ENCODE measurements at places on chromosomes 13 and 19. TPM values are rescaled to one million over a fixed set of nuclear protein-coding genes. Genes with fewer than 3 reads are reported as not detected.

DNA sequence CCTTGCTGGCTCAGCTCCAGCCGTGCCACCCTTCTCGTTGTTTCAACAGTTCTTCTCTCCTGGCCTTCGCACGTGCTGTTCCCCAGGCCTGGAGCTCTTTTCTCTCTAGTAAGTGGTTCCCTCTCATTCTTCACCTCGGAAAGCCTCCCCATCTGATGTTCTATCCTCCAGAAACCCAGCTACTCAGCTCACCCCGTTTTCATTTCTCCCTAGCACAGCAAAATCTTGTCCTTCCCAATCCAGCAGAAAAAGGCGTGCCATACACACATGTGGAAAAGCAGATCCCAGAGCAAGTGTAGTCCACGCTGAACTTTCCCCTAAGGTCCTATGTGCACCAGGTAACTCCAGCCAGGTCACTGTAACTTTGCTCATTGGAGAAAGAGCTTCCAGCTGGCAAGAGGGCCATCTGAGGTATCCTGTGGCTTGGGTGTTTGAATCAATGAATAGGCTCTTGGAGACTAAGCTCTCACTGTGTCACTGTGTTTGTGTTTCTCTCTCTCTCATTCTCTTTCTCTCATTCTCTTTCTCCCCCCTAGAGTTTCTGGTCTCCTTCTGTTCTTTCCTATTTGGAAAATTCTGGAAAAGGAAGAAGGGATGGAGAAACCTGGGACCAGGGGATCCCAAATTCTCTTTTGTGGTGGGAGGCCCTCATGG lies 49.0 kb downstream of the COLGALT1 start:
- DNase-seq = no peak

DNA sequence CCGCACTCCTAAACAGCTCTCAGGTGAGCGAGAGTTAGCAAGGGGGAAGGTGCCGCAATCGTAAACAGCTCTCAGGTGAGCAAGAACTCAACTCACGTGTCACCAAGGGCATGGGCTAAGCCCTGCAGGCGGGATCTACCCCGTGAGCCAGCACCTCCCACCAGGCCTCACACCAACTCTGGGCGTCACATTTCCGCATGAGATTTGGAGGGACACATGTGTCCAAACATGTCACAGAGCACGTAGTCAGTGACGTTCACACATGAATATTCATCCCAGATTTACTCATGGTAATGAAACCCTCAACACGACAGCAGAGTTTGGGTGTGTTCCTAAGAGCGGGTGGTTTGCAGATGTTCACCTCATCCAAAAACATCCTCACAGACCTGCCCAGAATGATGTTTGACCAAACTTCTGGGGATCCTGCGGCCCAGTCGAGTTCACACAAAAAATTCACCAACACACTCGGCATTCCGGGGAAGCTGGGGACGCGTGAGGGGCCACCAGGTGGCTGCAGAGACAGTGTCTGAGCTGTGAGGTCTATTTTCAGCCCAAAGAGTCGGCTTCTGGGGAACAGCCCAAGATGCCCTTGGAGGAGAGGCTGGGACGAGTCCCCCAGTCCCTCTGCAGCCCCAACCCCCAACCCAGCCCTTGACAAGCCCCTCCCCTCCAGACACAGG lies 19.6 kb downstream of the C2CD4C start:
- DNase-seq = no peak

DNA sequence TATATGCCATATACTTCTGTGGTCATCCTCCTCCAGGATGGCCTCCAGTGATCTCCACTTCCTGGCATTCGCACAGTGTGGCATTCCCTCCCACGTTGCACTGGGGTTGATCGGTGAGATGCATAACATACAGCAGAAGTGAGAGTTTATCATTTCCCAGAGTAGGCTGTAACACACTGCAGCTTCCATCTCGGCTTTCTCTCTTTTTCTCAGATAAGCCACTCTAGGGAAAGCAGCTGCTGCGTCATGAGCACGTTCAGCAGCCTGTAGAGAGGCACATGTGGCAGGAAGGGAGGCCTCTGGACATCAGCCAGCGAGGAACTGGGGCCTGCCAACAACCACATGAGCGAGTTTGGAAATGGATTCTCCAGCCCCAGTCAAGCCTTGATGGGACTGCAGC lies 807.1 kb downstream of the DIAPH3 start:
- no peak for DNase-seq

DNA sequence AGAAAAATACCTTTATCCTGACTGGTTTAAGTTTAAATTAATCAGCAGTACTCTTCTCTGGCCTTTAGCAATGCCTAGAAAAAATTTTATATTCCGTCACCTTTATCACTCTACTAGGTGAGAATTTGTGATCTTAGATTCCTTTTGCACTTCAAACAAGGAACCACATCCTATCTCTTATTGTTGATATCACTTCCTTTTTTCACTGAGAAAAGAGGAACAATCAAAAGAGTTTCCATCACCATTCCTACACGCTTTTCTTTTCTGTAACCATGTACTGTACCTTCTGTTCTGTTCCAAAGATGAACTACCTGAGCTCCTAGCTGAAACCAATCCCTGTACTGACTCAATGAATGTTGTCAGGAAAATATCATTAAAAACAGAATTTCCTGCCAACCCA lies 1379.0 kb upstream of the MIR17HG start:
- DNase-seq = no peak

- DNase-seq = no peak
These were observed 85.9 kb downstream of the SACS start for GRCh38 chr13:23347601-23348000.

DNA sequence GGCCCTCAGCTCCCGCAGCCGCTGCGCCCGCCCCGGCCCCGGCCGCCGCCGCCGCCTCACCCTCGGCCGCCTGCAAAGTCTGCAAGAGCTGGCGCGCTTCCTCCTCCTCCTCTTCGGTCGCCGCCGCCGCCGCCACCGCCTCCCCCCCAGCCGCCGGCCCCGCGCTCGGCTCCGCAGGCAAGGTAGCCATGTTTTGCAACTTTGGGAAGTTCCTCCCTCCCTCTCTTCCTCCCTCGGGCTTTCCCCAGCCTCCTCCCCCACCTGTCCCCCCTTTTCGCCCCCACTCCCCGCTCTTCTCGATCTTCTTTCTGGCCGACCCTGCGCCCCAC lies 433 bp downstream of the SIX5 start:
- DNase-seq = peak; percentile 59

GRCh38 chr13:76884186-76884906 lies 1.9 kb downstream of the KCTD12 start:
- DNase-seq = peak; percentile 39

- DNase-seq = no peak
These were observed 1935.4 kb upstream of the PCDH20 start for GRCh38 chr13:63351081-63351480.

DNA sequence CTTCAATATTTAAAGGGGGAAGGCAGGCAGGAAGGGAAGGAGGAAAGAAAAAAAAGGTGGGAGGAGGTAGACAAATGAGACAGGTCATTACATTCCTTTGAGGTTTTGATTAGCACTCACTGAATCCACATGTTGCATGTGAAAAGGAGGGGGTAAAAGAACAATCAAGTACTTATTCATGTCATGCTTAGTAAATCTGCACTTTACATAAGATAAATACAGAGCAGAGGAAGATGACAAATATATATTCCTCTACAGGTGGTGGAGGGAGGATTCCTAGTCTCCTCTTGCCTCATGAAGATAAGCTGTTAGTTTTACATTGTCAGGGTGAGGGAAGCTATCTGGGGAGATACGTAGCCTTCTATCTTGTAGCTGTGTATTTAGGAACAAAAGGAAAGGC lies 1645.4 kb upstream of the SPRY2 start:
- no peak for DNase-seq

The WDR88 gene
- not detected for total RNA-seq

The PSG1 gene
- not detected for total RNA-seq

The ANKLE1 gene
- total RNA-seq = 10.7 TPM

The PRSS57 gene
- total RNA-seq = not detected

The ZNF540 gene
- 1.1 TPM for total RNA-seq

The RHPN2 gene
- total RNA-seq = 1.7 TPM

The CACNG6 gene
- total RNA-seq = not detected
